ENCODE measurements at places on chromosomes 13 and 19.

GRCh38 chr19:13611596-13611995 lies 105.3 kb upstream of the CACNA1A start:
- no peak for DNase-seq

GRCh38 chr19:18989316-18989715 lies 44.0 kb downstream of the SUGP2 start:
- DNase-seq, result no peak

- no peak for DNase-seq
These were observed 50.5 kb upstream of the IRS2 start for GRCh38 chr13:109836629-109837607.

- no peak for DNase-seq
These were observed 8.8 kb upstream of the KLK15 start for GRCh38 chr19:50842130-50842529.

GRCh38 chr19:12953138-12953798 lies 3.8 kb downstream of the GADD45GIP1 start:
- DNase-seq, result no peak
